ENCODE measurements at places on chromosomes 12 and 14.

DNA sequence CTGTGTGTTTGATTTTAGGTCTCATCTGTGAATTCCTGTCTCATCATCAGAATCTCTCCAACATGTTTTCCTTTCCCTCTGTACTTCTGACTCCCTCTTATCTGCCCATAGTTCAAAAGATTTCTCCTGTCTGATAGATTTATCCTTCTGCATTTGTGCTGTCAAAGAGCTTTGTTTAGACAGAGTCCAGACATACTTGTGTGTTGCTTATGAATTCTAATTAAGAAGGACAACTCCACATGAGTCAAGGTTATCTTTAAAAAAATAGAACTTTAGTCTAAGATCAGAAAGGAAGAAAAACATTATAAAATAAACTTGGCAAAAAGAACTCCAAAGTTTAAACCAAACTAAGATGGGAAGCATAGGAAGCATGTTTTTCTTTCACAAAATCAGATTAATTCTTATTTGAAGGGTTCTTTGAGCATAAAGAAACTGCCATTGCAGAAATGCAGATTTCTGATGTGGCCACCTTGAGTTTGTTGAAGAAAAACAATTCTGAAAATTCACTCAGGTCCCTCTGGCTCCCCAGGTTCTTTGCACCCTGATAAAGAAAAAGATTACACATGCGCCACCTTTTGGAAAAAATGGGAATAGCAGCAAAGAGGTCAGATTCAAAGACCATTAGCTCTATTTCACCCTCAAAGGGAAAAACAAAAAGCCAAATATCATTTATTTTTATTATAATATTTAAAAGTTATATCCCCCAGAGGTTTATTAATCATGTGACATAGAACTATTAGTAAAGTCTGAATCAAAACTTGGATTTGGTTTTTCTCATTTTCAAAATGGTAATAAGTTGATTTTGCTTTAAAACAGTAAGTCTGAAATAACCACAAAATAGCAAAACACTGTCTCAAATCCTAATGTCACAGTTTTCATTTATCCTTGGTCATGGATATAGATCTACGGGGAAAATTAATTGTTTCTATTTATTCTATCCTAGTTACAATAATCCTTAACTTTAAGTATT is 143.7 kb upstream of the DCN start:
- DNase-seq = peak; percentile 99

GRCh38 chr14:96091149-96091693 is 52.1 kb downstream of the C14orf132 start:
- peak; percentile 38 for DNase-seq

DNA sequence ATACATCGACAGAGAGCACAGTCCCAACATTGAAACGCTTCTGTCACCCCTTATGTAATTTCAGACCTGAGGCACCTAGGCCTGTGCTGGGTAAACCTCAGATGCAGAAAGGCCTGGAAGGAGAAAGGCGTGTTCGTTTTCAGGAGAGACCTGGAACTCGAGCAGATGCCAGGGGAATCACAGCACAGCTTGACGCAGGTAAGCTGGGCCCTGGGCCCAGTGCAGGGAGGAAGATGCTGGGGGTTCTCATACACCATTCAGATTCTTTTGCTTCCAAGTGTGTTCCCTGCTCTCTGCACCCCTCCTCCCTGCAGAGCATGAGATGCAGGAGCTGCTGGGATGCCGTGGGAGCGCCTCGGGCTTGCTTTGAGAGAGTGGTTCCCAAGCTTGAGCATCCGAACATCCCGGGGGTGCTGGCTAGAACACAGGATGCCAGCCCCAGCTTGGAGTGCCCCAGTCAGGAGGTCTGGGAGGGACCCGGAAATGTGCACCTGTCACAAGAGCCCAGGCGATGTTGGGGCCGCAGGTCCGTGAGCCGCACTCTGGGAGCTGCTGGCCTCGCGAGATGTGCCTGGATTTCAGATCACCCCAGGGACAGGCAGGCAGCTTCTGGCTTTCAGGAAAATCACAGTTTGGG is 35.9 kb downstream of the FZD10 start:
- no peak for DNase-seq

DNA sequence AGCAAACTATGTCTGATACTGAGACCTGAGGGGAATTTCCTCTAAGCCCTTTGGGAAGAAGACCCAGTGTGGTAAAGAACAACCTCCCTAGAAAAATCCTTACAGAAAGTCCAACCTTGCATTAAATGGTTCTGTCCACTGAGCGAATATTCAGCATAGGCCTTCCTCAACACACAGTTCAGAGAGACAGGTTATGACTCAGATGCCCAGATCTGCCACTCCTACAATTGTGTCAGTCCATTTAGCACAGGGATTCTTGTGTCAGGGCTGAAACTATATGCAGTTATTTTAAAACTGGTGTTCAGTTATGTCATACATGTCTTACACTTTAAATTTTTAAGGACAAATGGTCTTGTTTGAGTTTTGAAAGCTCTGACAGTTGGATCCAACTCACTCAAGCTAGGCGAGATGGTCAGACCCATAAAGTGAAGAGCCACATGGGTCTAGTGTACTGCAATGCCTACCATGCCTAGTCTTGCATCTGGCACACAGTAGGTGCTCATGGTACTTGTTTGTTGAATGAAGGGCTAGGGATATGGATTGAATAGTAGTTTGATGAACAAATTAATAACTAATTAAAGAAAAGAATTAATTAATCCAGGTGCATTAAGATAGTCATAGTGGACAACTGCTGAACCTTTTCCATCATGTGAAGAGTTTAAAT is 207.5 kb upstream of the PWP1 start:
- no peak for DNase-seq

GRCh38 chr12:30144777-30145683 is 361.3 kb upstream of the TMTC1 start:
- no peak for DNase-seq

DNA sequence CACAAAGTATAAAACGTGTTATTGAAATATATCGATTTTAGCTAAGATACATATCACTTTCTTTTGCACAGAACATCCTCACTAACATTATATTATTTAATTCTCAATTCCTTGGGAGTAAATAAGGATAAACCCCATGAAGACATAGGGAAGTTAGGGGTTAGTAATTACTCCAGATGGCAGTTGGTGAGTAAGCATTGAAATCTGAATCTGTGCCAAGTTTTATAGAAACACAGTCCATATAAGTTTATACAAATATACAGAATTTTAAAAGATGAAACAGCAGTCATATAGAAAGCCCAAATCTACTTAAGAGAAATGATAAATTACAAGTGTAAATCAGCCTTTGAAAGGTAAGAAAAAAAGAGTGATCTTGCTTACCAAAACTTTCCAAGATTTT is 200.4 kb upstream of the SYT10 start:
- no peak for DNase-seq

DNA sequence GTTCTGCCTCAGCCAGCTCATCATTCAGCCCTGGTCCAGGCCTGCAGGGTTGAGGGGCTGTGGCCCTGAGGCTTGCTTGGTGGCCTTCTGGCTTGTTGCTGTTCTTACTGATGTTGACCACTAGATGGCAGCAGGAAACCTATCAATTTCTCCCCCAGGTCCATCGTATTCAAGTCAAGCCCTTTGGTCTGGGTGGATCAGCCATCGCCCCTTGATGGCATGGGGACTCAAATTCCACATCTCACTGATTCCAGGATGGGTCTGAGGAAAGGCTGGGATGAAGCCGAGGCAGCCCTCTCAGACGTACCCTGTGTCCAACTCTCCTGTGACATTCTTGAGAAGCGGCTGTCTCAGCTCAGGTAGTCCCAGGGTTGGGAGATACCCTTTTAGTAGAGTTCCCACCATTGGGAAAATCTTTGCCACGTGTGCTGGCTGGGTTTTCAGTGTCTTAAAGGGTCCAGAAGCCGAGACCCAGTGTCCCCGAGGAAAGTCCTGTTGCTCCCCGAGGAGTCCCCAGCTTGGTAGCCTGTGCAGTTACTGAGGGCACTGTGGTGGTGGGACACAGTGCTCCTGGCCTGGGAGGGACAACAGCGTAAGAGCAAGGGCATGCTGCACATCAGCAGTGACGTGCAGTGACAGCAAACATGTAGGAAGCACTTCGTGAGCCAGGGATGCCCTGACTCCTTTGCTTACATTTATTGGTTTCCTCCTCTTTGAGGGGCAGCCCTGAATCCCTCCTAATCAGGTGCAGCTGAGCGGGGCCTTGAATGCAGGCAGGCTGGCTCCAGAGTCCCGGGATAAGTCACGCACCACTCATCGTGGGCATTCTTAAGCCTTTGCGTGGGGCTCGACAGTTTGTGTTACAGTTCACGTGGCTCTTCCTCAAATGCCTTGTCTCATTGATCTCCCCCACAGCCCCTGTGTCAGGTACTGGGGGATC is 58.6 kb downstream of the TSPAN9 start:
- DNase-seq = peak; percentile 75

DNA sequence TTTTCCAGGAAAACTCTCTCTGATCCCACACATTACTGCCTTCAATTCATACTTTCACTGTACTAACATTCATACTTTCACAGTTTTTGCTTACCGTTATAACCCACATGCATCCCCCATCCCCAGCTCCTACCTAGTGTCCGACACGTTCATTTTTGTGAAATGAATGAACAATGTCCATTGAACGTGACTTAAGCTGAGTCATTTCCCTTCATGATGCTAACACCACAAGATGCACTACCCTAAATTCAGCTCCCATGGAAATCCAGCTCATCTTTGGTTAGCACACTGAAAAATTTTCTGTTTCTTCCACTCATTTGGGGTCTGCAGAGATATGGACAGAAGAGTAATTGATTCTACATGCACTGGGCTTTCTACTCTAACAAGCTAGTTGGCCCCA is 84.7 kb downstream of the GALNT4 start:
- DNase-seq = no peak

DNA sequence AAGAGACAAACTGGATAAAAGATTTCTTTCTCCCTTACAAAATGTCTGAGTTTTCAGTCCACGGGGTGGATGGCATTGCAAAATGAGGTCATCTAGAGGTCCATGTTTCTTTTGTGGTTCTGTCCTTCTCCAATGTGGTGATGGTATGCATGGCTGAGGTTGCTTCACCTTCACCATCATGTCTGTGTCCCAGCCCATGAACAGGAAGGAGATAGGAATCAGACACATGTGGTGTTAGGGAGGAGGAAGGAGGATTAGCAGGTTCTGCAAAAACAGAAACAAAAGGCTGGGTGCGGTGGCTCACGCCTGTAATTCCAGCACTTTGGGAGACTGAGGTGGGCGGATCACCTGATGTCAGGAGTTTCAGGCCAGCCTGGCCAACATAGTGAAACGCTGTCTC is 11.0 kb upstream of the AEBP2 start:
- no peak for DNase-seq

GRCh38 chr12:109054520-109054919 is 2.1 kb downstream of the USP30 start:
- no peak for DNase-seq

DNA sequence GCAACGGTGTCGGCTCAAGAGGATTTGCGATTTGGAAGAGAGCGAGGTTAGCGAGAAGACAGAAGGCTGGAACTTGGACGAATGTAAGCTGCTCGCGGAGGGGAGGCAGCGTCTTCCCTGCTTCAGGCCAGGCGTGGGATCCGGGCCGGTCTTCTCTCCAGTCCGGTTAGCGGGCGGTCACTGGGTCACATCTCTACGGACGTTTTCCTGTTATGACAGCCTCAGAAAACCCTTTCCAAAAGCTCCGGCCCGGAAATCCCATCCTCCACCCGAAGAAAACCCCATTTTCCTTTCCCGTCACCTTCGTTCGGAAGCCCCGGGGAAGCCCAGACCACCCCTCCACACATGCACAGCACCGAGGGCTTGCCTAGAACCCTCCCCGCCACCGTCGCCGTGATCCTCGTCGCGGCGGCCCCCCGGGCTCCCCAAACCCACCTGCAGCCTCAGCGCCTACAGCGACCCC is 268 bp downstream of the NDUFB1 start:
- DNase-seq = peak; percentile 49

- DNase-seq = no peak
These were observed 626.6 kb downstream of the DIO2 start for GRCh38 chr14:79584679-79585078.

GRCh38 chr14:92906823-92907222 is 16.1 kb upstream of the CHGA start:
- no peak for DNase-seq

GRCh38 chr12:95959107-95959506 is 16.0 kb downstream of the AMDHD1 start:
- no peak for DNase-seq

DNA sequence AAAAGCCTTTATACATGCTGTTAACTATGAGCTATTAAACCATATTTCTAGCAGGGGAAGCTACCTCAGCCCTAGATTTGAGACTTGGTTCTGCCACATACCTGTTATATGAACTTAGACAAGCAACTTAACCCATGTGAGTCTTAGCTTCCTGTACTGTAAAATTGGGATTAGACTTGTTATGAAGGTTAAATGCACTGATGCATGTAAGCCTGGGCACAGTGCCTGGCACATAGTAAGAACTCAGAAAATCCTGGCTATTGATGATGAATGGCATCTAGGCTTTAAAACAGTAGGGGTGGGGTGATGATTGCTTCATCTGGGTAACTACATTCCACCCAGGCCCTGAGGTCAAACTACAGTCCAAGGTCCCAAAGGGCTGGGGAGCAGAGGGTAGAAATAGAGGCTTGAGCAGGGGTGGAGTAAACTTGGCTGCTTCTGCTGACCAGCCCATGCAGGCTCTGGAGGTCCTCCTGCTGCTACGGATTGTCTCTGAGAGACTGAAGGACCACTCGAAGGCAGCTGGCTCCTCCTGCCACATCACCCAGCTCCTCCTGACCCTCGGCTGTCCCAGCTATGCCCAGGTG is 11.3 kb downstream of the ESPL1 start:
- DNase-seq = no peak

- DNase-seq = no peak
These were observed 23.6 kb upstream of the GPHB5 start for GRCh38 chr14:63342371-63342770.

DNA sequence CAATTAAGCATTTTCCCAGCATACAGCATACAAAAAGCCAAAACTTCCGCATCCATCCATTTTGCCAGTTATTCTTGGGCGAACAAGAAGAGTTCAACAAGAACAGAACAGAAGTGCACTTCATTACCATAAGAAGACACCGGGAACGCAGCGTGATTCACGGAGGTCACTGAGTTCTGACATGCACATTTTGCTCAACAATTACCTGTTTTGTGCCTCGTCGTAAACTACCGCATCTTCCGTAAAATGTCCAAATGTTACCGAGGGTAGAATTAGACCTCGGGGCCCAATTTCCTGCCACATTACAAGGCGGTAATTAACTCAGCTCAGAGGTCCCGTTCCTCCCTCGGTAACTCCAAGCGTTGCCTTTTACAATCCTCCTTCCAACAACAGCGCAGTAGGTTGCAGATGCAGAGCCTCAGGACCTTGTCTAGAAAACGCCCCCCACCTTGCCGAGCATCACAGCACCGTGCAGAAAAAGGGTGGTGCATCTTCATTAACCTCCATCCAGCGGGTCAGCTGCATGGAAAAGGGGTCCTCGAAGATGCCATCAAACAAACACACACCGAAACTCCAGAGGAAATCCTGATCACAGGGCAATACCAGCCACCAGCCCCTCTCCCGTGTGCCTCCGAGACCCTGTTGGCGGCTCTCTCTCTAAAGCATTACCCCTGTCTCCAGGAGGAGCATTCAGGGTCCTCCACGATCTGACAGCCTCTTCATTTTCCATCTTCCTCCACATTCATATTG is 125.2 kb downstream of the BCL11B start:
- no peak for DNase-seq

All from umbilical cord (tissue), 2 donors.